ENCODE measurements at places on chromosomes 5 and 9.

- DNase-seq, result no peak
These were observed 742 bp upstream of the LECT2 start for GRCh38 chr5:135955525-135955924.

GRCh38 chr5:73131711-73132425, 11.5 kb downstream of the TMEM171 start:
- DNase-seq, result no peak

DNA sequence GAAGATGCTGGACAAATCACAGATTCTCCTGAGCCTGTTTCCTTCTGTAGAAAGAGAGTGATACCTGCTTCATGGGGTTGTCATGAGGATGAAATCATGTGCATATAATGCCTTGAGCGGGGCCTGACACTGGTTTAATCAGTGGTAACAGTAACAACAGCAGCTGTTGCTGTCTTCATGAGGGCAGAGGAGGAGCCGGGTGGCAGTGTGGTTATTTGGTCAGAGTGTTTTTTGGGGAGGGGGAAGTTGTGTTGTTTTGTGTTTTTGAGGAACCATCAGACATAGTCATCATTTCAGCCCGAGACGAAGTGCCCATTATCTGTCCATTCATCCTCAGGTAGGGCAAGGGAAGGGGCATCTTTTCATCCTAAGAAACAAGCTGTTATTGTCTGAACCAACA, 44.0 kb downstream of the NEURL1B start:
- no peak for DNase-seq

- DNase-seq, result no peak
These were observed 31.8 kb downstream of the TSTD2 start for GRCh38 chr9:97601228-97601898.

DNA sequence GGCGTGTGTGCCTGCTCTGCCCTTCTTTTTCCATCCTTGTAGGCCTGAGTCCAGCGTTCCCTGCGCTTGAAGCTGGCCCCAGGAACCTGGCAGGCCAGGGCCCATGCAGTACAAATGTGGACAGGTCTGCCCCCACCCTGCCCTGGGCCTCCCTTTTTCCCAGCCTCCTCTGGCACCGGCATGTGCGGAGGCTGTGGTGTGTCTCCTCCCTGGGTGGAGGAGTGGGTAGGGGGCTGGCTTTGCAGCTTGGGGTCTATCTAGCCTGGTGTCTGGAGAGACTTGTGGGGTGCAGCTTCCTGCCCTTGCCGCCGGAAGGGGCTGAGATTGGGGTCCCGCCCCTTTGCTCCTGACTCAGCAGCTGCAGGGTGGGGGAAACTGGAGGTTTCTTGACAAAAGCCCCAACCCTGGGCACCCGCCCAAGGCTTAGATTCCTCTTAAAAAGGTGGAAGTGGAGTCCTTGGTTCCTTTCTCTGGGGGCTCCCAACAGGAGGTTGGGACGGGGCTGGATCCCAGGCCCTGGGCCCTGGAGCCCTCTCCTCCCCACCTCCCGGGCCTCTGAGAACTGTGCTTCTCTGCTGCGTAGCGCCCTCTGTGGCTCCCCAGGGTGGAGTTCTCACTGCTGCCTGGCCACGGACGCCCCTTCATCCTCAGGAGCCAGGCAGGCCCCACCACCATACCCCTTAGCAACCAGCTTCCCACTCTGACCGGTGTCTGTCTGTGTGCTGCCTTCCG, 18.0 kb downstream of the RXRA start:
- peak; percentile 59 for DNase-seq

DNA sequence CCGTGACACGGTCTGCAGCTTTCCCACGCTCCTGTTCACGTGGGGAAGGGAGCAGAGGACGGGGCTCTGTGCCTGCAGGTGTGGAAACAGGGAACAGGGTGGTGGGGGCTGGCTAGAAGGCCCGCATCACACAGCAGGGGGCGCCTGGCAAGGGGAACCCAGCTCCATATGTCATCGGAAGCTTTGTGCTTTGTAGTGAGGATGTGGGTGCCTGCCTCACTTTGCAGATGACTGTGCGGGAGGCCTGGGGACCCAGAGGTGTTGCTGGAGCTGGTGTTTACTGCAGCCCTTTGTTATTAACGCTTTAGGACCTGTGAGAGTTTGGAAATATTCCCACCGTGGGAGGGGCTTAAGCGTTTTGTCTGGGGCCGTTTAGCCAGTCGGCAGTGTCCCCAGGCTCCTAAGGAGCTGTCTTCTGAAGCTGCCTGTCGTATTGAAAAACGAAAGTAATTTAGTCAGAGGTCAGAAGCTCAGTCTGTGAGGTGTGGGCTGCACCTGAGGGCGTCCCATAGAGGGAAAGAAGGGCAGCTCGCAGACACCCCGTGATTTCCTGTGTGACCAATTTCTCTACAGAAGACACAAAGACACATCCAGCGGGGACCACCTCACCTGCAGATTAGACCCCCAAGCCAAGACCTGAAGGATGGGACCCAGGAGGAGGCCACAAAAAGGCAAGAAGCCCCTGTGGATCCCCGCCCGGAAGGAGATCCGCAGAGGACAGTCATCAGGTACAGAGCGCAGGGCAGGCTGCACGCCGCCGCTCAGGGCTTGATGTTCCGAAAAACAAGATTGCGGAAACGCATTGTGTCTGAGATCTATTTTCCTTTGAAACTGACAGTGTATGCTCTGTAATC, 9.1 kb downstream of the MAN1B1 start:
- DNase-seq, result peak; percentile 89

DNA sequence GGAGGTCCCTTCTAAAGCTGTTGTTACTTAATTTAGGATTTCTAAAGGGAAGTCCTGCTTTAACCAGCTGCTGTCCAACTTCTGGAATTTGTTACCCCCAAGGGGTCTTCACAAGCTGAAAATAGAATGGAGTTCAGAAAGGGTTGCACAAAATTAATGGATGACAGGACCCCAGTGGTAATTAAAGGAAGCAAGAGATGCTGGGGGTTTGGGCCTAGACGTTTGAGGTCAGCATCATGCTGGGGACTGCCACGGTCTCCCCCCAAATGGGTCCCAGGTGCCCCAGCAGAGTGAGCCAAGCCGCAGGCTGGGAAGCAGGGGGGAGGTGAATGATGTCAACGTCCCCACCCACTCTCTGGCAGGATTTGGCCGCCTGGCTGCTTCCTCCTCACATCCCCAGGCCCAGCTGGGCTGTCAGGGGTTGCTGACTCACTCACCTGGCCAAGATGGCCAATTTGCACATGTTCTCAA, 97.5 kb upstream of the ARAP3 start:
- DNase-seq, result no peak

DNA sequence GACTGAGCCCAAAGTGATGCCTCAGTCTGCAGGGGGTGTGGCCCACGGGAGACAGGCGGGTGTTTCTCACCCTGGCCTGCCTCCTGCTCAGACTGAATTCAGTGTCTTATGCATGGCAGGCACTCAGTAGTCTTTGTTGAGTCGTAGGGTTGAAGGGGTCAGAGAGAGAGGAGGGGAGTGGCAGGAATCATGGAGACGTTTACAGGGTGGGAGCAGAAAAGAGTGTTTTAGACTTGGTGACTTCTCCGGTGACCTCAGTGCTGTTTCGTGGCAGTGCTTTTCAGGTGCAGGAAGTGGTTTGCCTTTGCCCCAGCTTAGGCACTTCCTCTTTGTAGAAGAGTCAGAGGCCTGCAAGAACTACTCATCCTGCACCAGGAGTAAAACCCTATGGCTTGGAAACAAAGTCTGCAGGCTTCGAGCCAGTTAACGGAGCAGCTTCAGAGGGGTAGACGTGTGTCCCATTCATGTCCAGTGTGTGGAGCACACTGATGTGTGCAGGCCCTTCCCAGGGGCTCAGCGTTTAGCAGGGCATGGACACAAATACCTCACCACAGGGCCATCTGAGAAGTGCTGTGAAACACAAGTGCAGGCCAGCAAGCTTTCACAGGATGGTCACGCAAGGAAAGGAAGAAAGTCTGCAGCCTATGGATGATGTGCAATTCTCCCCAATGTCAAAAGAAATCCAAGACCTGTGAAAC, 24.5 kb upstream of the SEMA4D start:
- DNase-seq, result peak; percentile 73

- DNase-seq, result no peak
These were observed 61.0 kb upstream of the PCA3 start for GRCh38 chr9:76703270-76703669.

Measured in activated T-cell treated with anti-CD3 and anti-CD28 coated beads, Interleukin-2, amount 50 U/mL, for 48 hours (primary cell).